PC-3 (cell line): ENCODE measurements at places on chromosomes 3 and 15. TPM values are rescaled to one million over a fixed set of nuclear protein-coding genes. Genes with fewer than 3 reads are reported as not detected.

GRCh38 chr3:163879172-163879571, 1199.1 kb downstream of the SI start:
- H3K36me3 ChIP-seq, result peaks cover 2% of the 10 kb centered on the region; the same call in 1 of the 2 replicates
- H3K4me1 ChIP-seq, result no peaks in the 10 kb centered on the region
- no peak overlapping the region for H3K4me3 ChIP-seq
- no peak overlapping the region for H3K27ac ChIP-seq

IP6K1 gene
- 50.3 and 51.0 TPM in 2 replicates for total RNA-seq

- H3K36me3 ChIP-seq, result no peaks in the 10 kb centered on the region
- no peaks in the 10 kb centered on the region for H3K4me1 ChIP-seq
- peaks cover 10% of the 10 kb centered on the region for H3K27me3 ChIP-seq
- no peak for DNase-seq
Observed at GRCh38 chr3:54342676-54343075, 220.3 kb downstream of the CACNA2D3 start.

DNA sequence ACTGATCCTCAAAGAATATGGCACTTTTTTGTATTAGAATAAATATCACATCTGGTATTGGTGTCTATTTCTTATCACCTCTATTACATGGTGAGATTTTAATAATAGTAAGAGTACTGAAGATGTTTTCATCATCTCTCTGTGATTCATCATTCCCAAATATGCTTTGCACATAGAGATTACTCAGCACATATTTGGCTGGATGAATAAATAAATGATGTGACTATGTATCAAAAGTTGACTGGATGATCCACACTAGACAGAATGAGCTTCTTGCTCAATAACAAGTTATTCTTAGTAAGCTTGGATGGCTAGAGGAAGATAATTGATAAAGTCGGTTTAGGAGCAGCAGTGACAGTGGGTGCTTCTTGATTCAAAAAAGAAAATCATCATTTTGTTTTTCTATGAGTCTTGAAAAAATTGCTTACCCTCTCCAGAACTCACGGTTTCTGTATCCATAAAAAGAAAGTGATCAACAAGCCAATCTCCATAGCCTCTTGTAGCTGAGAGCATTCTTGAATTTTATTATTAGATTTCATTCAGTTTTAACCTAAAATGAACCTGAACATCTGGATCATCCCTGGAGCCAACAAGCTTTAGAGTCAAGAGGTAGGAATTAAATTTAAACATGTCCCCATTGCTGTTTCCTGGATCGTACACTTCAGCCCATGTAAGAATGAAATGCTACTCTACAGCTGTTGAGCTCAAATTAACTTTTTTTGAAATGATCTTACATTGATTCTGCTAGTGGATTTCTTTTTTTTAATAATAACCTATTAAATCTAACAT, 104.8 kb upstream of the OSTN start:
- peaks cover 14% of the 10 kb centered on the region for H3K4me1 ChIP-seq
- H3K36me3 ChIP-seq, result no peaks in the 10 kb centered on the region
- H3K4me3 ChIP-seq, result no peak overlapping the region
- DNase-seq, result peak; percentile 90
- H3K27ac ChIP-seq, result no peak overlapping the region

UTS2B gene
- total RNA-seq, result 1.2 TPM in 1 of 2 replicates, not detected in the other

- no peak overlapping the region for H3K4me3 ChIP-seq
- no peaks in the 10 kb centered on the region for H3K27me3 ChIP-seq
- H3K4me1 ChIP-seq, result peaks cover 7% of the 10 kb centered on the region
- DNase-seq, result no peak
- no peak overlapping the region for H3K27ac ChIP-seq
- no peaks in the 10 kb centered on the region for H3K36me3 ChIP-seq
Observed at GRCh38 chr3:5096336-5097008, 25.6 kb upstream of the ARL8B start.

EPHA6 gene
- total RNA-seq, result 1.8 and 3.6 TPM in 2 replicates

DNA sequence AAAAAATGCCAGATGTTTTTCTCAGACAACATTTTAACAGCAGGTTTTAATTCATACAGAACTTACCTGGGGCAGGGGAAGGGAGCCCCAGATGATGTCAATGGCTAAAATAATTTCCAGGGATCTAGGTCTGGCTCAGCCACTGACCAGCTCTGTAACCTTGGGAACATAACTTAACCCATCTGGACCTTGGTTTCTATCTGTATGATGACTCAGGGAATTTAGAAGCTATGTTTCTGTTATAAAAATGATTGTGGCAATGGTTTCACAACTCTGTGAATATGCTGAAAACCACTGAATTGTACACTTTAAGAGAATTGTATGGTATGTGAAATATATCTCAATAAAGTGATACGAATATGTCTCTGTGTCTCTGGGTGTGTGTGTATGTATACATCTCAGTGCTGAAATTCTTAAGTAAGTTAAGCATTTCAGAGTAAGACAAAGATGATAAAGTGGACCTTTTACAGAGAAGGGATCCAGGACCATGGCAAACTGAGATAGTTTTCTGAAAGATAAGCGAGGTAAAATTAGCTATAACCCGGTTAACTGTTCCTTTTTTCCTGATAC, 2.9 kb downstream of the SH3GL3 start:
- H3K4me1 ChIP-seq, result no peaks in the 10 kb centered on the region; the same call in 1 of the 2 replicates
- no peak overlapping the region for H3K27ac ChIP-seq
- H3K27me3 ChIP-seq, result no peaks in the 10 kb centered on the region
- no peak overlapping the region for H3K4me3 ChIP-seq
- H3K36me3 ChIP-seq, result no peaks in the 10 kb centered on the region

CD200R1 gene
- not detected in 2 replicates for total RNA-seq

PARP15 gene
- total RNA-seq, result not detected in 2 replicates

DNA sequence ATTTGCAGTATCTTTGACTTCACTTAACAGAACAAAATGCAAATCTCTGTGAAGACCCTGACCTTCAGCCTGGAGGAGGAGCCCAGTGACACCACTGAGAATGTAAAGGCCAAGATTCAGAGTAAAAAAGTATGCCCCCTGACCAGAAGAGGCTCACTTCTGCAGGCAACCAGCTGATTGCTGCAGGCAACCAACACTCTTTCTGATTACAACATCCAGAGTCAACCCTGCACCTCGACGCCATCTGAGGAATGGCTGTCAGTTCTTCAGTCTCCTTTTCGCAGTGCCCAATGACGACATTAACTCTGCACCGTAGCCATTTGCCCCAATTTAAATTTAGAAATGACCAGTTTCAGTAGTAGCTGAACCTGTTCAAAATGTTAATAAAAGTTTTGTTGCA, 14.9 kb downstream of the ATP13A3 start:
- H3K4me3 ChIP-seq, result no peak overlapping the region
- no peak overlapping the region for H3K27ac ChIP-seq
- H3K36me3 ChIP-seq, result no peaks in the 10 kb centered on the region
- H3K27me3 ChIP-seq, result no peaks in the 10 kb centered on the region
- DNase-seq, result no peak
- H3K4me1 ChIP-seq, result peaks cover 5% of the 10 kb centered on the region

DNA sequence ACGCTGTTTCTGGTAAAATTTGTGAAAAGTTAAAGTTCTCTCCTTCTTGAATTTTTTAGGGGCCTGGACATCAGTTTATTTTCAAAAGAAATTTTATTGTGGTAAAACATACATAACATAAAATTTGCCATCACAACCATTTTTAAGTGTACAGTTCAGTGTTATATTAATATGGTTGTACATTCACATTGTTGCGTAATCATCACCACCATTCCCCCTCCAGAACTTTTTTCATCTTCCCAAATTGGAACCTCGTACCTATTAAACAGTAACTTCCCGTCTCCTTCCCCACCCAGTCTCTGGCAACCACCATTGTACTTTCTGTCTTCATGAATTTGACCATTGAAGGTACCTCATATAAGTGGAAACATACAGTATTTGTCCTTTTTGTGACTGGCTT, 23.0 kb upstream of the XRN1 start:
- no peaks in the 10 kb centered on the region for H3K36me3 ChIP-seq
- DNase-seq, result no peak
- no peak overlapping the region for H3K4me3 ChIP-seq
- H3K27me3 ChIP-seq, result no peaks in the 10 kb centered on the region
- H3K27ac ChIP-seq, result no peak overlapping the region

DNA sequence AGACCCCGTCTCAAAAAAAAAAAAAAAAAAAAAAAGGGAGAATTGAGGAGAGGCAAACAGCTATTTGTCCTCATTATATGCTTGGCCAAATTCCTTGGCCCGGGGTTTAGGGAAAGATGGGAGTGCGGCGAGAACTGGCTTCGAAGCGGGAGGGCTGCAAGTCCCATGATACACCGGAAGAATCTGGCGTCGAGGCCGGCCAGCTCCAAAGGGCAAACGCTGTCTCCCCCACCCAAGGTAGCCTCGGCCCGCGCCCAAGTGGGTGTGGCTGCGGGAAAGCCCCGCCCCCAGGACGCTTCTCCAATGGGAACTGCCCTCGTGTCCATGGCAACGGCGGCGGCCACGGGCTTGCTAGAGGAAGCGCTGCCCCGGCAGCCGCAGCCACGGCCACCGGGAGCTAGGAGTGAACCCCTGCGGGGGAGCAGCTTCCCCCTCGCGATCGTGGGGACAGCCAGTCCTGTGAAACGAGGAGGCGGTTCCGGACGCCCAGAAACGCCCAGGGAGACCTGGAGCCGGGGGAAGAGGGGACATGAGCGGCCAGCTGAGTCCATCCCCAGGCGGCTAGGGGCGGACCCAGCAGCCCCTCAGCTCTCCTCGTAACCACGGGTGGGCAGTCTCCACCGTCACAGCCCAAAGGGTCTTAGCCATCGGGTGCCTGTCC, at the start of gene TTLL13:
Gene TTLL13 (plus strand): TSS at position 354 of the 661 bp plus-strand sequence. CDS start 1,075 bp downstream, outside the sequence.
- H3K27ac ChIP-seq, result no peak within 1 kb of the TSS
- DNase-seq, result peak; percentile 75
- H3K27me3 ChIP-seq, result no peaks in the 10 kb centered on the region
- H3K4me3 ChIP-seq, result peak within 1 kb of the TSS; percentile 74
- no peaks in the 10 kb centered on the region for H3K36me3 ChIP-seq

GOLGA6A gene
- not detected in 2 replicates for total RNA-seq

- H3K27me3 ChIP-seq, result no peaks in the 10 kb centered on the region
- no peak overlapping the region for H3K4me3 ChIP-seq
- peaks cover 20% of the 10 kb centered on the region for H3K4me1 ChIP-seq
- DNase-seq, result no peak
- peaks cover 7% of the 10 kb centered on the region for H3K36me3 ChIP-seq
- no peak overlapping the region for H3K27ac ChIP-seq
Observed at GRCh38 chr3:47441796-47442551, 33.8 kb downstream of the SCAP start.

SCAMP5 gene
- 7.0 and 9.0 TPM in 2 replicates for total RNA-seq

GRCh38 chr3:42901073-42901415, 4.9 kb upstream of the ZNF662 start:
- 0 out of 2 replicates have a peak, but pooled peaks cover 3% of the 10 kb centered on the region for H3K36me3 ChIP-seq
- peak overlapping the region; percentile 84 for H3K27ac ChIP-seq
- peak; percentile 88 for DNase-seq
- H3K27me3 ChIP-seq, result no peaks in the 10 kb centered on the region

DNA sequence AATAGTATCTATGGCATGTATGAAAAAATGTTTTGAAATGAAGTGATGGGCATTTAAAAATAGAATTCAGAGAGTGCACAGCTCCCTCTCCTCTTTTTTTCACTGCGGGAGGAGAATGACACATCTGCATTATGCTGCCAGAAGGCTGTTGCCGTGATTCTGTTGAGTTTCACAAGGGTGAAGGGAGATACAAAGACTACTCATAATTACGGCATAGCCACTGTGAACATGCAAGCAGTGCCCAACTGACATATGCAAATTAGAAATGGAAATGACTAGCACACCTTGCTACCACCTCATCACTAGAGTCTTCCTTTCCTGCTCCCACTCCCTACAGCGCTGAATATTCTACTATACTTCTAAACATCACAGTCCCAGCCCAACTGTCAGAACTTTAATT, 20.1 kb downstream of the IFT57 start:
- no peak overlapping the region for H3K4me3 ChIP-seq
- no peak overlapping the region for H3K27ac ChIP-seq
- DNase-seq, result no peak
- no peaks in the 10 kb centered on the region for H3K4me1 ChIP-seq
- peaks cover 5% of the 10 kb centered on the region; the same call in 1 of the 2 replicates for H3K36me3 ChIP-seq

DNA sequence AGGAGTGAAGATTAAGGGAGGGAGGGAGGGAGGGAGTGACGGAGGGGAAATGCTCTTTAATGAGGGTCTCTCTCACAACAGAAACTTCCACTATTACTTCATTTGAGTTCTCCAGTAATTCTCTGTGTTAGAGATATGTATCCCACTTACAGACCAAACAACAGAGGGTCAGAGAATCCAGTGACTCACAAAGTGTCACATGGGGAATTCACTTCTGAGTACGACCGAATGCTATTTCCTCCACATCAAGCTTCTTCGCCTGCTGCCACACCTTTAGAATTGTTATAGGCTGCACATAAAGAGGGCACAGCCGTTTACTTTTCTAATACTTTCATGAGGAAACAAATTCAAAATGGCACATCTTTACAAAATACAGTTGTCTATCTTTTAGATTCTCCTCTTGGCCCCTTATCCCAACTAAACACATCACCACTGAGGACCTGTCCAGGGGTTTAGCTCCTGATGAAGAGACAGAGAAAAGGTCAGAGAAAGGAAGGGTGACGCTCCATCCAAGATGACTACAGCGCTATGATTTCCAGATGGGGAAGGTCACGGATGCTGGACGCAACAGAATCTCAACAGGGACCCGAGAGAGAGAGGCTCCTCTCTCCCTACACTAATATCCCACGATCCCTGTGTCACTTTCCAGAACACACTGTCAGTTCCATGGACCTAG, 119.0 kb downstream of the XXYLT1 start:
- no peaks in the 10 kb centered on the region for H3K27me3 ChIP-seq
- no peaks in the 10 kb centered on the region for H3K36me3 ChIP-seq
- H3K27ac ChIP-seq, result peak overlapping the region; percentile 80
- peak overlapping the region; percentile 18; the same call in 1 of the 2 replicates for H3K4me3 ChIP-seq
- DNase-seq, result peak; percentile 84

HOMER2 gene
- 22.6 and 29.5 TPM in 2 replicates for total RNA-seq

ATP13A5 gene
- not detected in 2 replicates for total RNA-seq

DNA sequence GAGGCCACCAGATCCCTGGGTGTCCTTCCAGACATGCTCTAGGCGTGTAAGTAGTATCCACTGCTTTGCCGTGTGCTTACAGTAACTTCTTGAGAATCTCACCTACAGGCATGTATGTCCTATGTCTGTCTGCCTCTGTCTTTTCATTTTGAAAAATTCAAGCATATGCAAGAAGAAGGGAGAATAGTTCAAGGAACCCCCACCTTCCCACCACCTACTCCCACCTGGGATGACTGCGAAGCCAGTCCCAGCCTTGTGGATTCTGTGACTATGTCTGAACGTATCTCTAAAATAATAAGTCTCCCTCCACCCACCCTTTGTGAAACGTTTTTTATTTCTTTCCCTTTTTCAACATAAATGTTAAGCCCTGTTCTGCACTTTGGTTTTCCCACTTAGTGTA, 15.0 kb downstream of the CHST13 start:
- H3K36me3 ChIP-seq, result no peaks in the 10 kb centered on the region
- peaks cover 14% of the 10 kb centered on the region for H3K4me1 ChIP-seq
- peaks cover 24% of the 10 kb centered on the region for H3K27me3 ChIP-seq

- H3K4me1 ChIP-seq, result peaks cover 4% of the 10 kb centered on the region; the same call in 1 of the 2 replicates
- no peak overlapping the region for H3K27ac ChIP-seq
- H3K36me3 ChIP-seq, result no peaks in the 10 kb centered on the region
- no peak overlapping the region for H3K4me3 ChIP-seq
- peak; percentile 54 for DNase-seq
Observed at GRCh38 chr3:63961891-63962290, 49.7 kb upstream of the SCAANT1 start.

PPP2R3A gene
- total RNA-seq, result 9.4 and 12.3 TPM in 2 replicates
